ENCODE measurements at places on chromosomes 13 and 19. TPM values are rescaled to one million over a fixed set of nuclear protein-coding genes. Genes with fewer than 3 reads are reported as not detected.

DNA sequence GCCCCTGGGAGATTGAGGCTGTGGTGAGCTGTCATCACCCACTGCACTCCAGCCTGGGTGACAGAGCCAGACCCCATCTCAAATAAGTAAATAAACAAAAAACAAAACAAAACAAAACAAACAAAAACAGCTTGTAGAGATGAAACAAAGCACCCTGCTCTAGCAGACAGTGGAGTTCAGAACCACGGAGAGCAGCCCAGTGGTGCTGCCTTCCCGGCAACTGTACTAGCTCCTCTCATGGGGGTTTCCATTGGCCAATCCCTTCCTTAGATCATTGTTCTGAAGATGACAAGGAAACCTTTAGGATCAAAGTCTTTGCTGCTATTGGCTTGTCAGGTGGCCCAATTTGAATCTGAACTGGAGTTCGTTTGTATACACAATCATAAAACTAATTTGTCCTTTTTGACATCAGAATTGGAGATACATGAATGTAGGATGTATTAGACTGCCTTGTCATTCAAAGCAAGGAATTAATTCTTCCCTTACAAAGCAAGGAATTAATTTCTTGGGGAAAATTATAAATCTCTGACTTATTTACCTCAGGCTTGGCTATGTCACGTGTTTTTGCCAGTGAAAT lies 19.7 kb upstream of the SYCN start:
- H3K27ac ChIP-seq: no peak overlapping the region
- no peak overlapping the region for H3K4me3 ChIP-seq
- no peaks in the 10 kb centered on the region for H3K36me3 ChIP-seq
- H3K27me3 ChIP-seq: no peaks in the 10 kb centered on the region
- no peaks in the 10 kb centered on the region for H3K4me1 ChIP-seq

DNA sequence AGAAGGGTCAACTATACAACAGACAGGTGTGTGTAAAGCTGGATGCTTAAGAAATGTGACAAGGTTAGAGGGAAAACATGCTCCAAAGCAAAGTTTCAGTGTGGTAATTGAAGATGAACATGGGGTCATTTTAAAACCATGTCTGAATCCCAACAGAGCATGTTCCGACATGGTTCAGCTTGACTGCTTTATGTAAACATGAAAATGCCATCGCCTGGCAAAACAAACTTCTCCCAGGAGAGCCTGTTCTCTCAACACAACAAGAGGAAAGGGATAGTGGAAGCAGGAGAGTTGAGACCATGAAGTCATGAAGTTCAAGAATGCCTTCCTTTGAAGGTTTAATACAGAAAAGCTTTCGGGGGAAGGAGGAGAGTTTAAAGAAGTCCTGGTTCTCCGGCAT lies 85.8 kb downstream of the EPSTI1 start:
- H3K4me3 ChIP-seq: no peak overlapping the region
- peaks cover 5% of the 10 kb centered on the region for H3K36me3 ChIP-seq
- H3K4me1 ChIP-seq: no peaks in the 10 kb centered on the region
- no peaks in the 10 kb centered on the region for H3K27me3 ChIP-seq
- H3K27ac ChIP-seq: no peak overlapping the region

DNA sequence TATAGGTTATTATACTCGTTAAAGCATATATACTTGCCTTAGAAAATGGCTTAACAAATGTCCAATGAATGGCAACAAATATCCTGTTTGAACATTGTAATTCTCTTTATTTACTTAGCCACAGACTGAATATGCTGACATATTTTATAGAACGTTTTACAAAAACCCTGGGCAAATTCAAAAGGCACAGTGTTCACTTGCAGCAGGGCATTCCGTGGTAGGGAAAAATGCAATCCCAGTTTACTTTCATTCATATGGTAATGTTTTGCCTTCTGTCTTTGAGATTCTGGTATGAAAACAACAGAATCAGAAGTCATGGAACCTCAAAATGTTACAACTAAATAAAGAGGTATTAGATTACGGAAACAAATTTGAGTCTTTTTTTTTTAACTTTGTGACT lies 56.2 kb upstream of the MYCBP2 start:
- H3K36me3 ChIP-seq: no peaks in the 10 kb centered on the region
- no peak overlapping the region for H3K27ac ChIP-seq
- no peak overlapping the region for H3K4me3 ChIP-seq
- no peak for DNase-seq
- no peaks in the 10 kb centered on the region for H3K27me3 ChIP-seq

- DNase-seq: no peak
- H3K4me3 ChIP-seq: no peak overlapping the region
- no peak overlapping the region for H3K27ac ChIP-seq
- H3K27me3 ChIP-seq: no peaks in the 10 kb centered on the region
- no peaks in the 10 kb centered on the region for H3K36me3 ChIP-seq
Measured at GRCh38 chr13:95650696-95651095, 6.2 kb upstream of the DZIP1 start.

GRCh38 chr19:56113074-56113632 lies 7.9 kb downstream of the ZNF787 start:
- DNase-seq: no peak
- H3K4me3 ChIP-seq: no peak overlapping the region
- H3K27me3 ChIP-seq: no peaks in the 10 kb centered on the region
- no peak overlapping the region for H3K27ac ChIP-seq

DNA sequence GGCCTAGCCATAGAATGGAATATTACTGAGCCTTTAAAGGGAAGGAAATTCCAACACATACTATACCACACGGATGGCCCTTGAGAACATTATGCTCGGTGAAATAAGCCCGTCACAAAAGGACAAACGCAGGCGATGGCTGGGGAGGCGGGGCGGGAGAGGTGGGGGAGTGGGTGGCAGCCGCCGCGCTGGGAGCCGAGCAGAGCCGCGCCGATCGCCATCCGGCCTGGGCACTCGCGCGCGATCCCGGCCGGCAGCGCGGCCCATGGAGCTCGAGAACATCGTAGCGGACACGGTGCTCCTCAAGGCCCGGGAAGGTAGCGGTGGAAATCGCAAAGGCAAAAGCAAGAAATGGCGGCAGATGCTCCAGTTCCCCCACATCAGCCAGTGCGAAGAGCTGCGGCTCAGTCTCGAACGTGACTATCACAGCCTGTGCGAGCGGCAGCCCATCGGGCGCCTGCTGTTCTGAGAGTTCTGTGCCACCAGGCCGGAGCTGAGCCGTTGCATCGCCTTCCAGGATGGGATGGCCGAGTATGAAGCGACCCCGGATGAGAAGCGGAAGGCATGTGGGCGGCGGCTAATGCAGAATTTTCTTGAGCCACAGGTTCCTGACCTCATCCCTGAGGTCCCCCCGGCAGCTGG lies 140.1 kb downstream of the ZDHHC20 start:
- H3K4me1 ChIP-seq: no peaks in the 10 kb centered on the region
- no peaks in the 10 kb centered on the region for H3K36me3 ChIP-seq
- no peak overlapping the region for H3K4me3 ChIP-seq
- no peaks in the 10 kb centered on the region for H3K27me3 ChIP-seq
- H3K27ac ChIP-seq: no peak overlapping the region
- no peak for DNase-seq

DNA sequence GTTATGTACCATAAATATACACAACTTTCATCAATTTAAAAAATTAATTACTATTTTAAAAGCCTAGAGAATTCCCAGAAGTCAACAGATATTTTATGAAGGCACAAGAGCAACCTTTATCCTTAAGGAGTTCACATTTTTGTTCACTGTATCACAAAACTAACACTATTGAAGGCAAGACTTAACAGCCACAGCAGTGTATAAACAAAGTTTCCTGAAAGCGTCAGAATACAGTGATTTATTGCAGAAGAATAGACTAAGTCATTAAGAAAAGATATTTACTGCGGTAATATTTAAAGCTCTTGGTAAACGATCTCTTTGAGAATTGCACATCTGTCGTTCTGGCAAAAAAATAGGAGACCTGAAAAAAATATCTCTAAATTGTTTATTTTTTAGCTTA lies 419.3 kb upstream of the NBEA start:
- H3K4me3 ChIP-seq: no peak overlapping the region
- no peak overlapping the region for H3K27ac ChIP-seq
- no peaks in the 10 kb centered on the region for H3K27me3 ChIP-seq
- no peak for DNase-seq

DNA sequence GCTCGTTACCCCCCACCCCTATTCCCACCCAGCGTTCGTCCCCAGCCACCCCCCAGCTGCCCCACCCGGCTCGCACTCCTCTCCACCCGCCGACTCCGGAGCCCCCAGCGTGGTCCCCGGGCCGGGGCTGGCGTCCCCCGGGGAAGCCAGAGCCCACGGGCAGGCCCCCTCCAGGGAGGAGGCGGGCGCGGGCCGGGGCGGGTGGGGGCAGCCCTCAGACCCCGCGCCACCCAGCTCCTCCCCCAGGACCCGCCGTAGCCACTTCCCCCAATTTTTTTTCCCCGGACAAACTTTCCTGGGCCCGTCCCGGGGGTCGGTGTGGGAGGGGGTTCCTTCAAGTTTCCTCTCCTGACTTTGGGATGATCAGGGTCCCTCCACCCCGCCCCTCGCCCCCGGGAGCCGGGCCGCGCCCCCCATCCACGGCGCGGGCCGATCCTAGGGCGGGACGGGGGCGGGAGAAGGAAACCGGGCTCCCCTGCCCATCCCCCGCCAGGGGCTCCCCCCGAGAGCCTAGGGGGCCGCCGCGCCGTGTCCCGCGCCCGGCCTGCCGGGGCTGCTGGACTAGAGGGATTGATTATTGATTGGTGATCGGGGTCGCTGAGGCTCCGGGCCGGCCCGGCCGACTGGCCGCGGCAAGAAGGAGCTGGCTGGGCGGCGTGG lies 927 bp upstream of the TSHZ3 start:
- DNase-seq: no peak
- peaks cover 10% of the 10 kb centered on the region for H3K4me1 ChIP-seq
- peak overlapping the region; percentile 24 for H3K4me3 ChIP-seq
- H3K27ac ChIP-seq: no peak overlapping the region

DNA sequence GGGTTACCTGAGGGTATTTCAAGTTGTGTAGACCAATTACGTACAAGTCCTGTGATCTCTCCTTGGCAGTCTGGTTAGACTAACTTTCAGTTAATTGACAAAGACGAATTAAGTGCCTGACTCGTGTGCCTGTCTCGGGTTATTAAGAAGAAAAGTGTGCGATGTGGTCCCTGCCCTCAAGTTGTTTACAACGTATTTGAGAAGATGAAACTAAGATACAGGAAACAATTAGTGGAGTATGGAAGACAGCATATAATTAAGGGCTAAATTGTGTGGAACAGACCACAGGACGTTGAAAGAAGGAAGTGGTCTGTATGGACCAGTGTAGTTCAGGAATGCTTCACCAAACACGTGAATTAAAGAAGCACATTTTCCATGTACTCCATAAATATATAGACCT lies 49.2 kb downstream of the KLF5 start:
- H3K4me3 ChIP-seq: no peak overlapping the region
- H3K27me3 ChIP-seq: no peaks in the 10 kb centered on the region
- H3K4me1 ChIP-seq: no peaks in the 10 kb centered on the region
- H3K36me3 ChIP-seq: no peaks in the 10 kb centered on the region

DNA sequence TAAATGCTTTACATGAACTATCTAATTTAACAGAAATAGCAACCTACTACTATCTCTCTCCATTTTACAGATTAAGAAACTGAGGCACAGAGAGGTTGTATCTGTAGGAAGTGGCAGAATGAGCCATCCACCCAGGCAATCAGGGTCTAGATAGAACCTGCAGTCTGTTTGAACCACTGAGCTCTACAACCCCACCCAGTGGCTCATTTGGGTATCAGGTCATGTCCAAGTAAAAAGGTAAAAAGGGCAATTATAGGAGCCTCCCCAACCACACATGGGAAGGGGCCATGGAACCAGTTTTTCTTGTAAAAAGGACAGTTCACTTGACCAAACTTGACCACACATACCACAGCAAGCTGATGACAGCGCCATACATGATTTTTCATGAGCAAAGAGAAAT lies 92.9 kb upstream of the SGCG start:
- H3K27me3 ChIP-seq: peaks cover 5% of the 10 kb centered on the region
- H3K4me1 ChIP-seq: no peaks in the 10 kb centered on the region
- DNase-seq: no peak
- H3K36me3 ChIP-seq: no peaks in the 10 kb centered on the region
- H3K4me3 ChIP-seq: no peak overlapping the region

GRCh38 chr19:15149737-15150136 lies 42.5 kb downstream of the SYDE1 start:
- H3K27ac ChIP-seq: no peak overlapping the region
- no peaks in the 10 kb centered on the region for H3K4me1 ChIP-seq
- H3K4me3 ChIP-seq: no peak overlapping the region
- peaks cover 17% of the 10 kb centered on the region for H3K27me3 ChIP-seq
- no peaks in the 10 kb centered on the region for H3K36me3 ChIP-seq

GRCh38 chr13:44093607-44094564 lies 214.2 kb downstream of the LACC1 start:
- no peak overlapping the region for H3K4me3 ChIP-seq
- no peaks in the 10 kb centered on the region for H3K36me3 ChIP-seq
- DNase-seq: no peak
- peaks cover 6% of the 10 kb centered on the region for H3K4me1 ChIP-seq
- H3K27me3 ChIP-seq: no peaks in the 10 kb centered on the region

- no peak for DNase-seq
- no peak overlapping the region for H3K27ac ChIP-seq
- H3K4me1 ChIP-seq: no peaks in the 10 kb centered on the region
- H3K36me3 ChIP-seq: no peaks in the 10 kb centered on the region
- H3K27me3 ChIP-seq: no peaks in the 10 kb centered on the region
- no peak overlapping the region for H3K4me3 ChIP-seq
Measured at GRCh38 chr13:41746259-41746658, 214.7 kb downstream of the VWA8 start.

GRCh38 chr13:98664047-98664446 lies 87.1 kb upstream of the STK24 start:
- no peak overlapping the region for H3K27ac ChIP-seq
- DNase-seq: no peak
- H3K36me3 ChIP-seq: no peaks in the 10 kb centered on the region

- no peak overlapping the region for H3K4me3 ChIP-seq
- no peaks in the 10 kb centered on the region for H3K4me1 ChIP-seq
- H3K27me3 ChIP-seq: no peaks in the 10 kb centered on the region
Measured at GRCh38 chr19:21463449-21464105, 41.8 kb upstream of the ZNF429 start.

GRCh38 chr19:49398001-49398615 lies 10.1 kb downstream of the KASH5 start:
- H3K27me3 ChIP-seq: no peaks in the 10 kb centered on the region
- DNase-seq: no peak
- peaks cover 21% of the 10 kb centered on the region for H3K4me1 ChIP-seq
- H3K36me3 ChIP-seq: no peaks in the 10 kb centered on the region
- H3K4me3 ChIP-seq: no peak overlapping the region

- DNase-seq: no peak
- no peak overlapping the region for H3K27ac ChIP-seq
- no peaks in the 10 kb centered on the region for H3K36me3 ChIP-seq
- H3K4me1 ChIP-seq: peaks cover 4% of the 10 kb centered on the region
Measured at GRCh38 chr19:48656840-48657474, 11.0 kb upstream of the CA11 start.

Gene ZNF154
- total RNA-seq: 7.7 TPM

Gene PTH2
- total RNA-seq: not detected

Gene SLITRK5
- total RNA-seq: 0.14 TPM

Gene CGB2
- not detected for total RNA-seq

Gene RETN
- total RNA-seq: not detected

Gene CATSPERD
- not detected for total RNA-seq

Gene POU4F1
- total RNA-seq: not detected

Gene PGLYRP2
- total RNA-seq: 0.13 TPM

All from T-cell (primary cell).